ENCODE measurements at places on chromosomes 6 and 20.

DNA sequence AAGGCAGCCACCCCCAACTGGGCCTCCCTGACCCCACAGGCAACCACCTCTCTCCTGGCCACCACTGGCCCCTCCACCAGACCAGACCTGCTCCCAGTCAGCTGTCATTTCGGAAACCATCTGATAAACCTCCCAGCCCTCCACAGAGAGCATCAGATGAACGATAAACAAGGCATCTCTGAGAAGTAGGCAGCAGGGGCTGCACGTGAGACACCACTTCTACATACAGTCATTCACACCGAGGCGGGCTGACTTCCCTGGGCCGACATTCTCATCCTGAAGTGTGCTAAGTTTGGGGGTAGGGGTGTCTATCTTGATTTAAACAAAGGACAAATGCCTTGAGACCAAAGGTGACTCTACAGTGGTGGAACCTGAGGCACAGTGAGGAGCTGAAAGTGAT, 13.8 kb downstream of the CPNE5 start:
- DNase-seq, result no peak

- DNase-seq, result no peak
Measured at GRCh38 chr6:53824714-53825113, 29.9 kb downstream of the LRRC1 start.

- no peak for DNase-seq
Measured at GRCh38 chr20:45119556-45120266, 4.6 kb downstream of the WFDC12 start.

- no peak for DNase-seq
Measured at GRCh38 chr6:167805349-167806060, 21.2 kb upstream of the AFDN start.

DNA sequence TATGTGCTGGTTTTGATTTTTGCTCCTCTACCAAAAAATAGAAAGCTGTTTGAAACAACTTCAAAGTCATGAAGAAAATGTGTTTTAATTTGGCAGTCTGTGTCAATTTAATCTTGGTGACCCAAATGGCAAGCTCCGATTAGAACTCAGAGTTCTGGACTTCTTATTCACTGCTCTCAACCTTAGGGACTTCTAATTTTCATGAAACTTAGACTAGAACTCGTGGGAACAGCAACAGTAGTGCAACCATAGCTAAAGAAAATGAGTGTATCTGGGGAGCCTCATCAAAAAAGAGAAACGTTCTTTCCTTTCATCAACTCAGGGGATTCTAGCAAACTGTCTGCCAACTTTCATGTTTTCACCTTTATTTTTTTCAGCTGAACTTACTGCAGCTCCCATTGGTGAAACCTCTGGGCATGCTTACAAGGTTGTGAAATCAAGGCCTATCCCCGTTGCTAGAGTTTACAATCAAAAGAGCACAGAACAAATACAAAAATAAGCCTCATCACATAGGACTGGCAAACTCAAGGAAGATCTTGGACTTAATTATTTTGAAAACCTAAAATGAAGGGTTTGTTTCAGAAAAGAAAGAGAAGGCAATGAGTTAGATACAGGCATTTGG, 114.0 kb upstream of the HSF2 start:
- DNase-seq, result no peak

GRCh38 chr20:51966296-51966971, 164.1 kb upstream of the SALL4 start:
- DNase-seq, result peak; percentile 76

GRCh38 chr6:138518054-138518453, 18.8 kb upstream of the NHSL1 start:
- no peak for DNase-seq

DNA sequence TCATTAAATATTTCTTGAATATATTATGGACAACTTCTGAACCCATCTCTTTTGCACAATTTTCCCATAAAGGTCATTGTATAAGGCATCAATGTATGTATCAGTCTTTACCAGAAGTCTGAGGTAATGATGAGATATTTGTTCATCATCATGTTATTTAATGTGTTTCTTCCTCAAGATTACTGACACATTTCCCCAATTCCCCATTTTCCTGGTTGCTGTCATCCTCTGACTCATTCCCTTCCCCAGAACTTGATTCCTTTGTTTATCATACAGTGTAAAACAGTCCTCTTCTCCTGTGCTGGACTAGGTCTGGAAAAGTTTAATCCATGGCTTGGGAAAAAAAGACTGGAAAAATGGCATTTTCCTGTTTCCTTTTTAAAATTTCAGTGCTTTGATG, 107.9 kb upstream of the FLRT3 start:
- no peak for DNase-seq

DNA sequence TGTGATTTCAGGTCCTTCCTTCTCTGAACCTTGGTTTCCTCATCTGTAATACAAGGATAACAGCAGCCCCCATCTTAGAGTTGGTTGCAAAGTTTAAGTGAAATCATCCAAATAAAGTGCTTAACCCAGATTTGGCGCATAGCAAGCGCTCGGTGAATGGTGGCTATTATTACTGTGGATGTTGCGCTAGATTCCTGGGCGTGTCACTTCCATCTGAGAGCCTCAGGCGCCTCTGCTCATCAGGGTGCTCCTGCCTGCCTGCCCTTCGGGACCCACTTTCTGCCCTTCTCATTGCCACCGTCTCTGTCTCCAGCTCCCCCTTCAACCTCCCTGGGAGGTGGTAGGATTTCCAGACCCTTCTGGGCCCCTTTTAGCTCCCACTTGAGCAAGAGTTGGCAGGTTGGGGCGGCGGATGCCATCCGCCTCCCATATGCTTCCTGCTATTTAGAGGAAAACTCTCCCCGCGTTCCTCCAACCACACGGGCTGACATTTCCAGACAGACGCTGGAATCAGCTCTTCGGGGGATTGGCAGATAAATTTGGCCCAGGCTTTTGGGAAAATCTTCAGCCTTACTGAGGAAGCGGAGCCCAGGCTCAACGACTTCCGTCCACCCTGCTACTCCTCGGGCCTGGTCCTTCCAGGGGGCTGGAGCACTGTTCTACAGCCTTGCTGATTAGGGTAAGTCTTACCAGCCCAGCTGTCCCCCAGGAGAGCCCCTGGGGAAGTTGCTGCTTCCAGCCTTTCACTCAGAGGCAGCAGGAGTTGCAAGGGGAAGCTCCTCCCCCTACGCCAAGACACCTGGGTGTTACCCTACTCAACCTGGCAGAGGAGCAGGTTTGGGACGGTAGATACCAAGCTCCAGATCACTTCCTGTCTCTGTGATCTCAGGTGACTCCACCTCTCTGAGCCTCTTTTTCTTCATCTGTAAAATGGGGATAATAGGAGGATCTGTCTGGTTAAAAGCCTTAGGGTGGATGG, 71.5 kb downstream of the DLGAP4 start:
- no peak for DNase-seq

DNA sequence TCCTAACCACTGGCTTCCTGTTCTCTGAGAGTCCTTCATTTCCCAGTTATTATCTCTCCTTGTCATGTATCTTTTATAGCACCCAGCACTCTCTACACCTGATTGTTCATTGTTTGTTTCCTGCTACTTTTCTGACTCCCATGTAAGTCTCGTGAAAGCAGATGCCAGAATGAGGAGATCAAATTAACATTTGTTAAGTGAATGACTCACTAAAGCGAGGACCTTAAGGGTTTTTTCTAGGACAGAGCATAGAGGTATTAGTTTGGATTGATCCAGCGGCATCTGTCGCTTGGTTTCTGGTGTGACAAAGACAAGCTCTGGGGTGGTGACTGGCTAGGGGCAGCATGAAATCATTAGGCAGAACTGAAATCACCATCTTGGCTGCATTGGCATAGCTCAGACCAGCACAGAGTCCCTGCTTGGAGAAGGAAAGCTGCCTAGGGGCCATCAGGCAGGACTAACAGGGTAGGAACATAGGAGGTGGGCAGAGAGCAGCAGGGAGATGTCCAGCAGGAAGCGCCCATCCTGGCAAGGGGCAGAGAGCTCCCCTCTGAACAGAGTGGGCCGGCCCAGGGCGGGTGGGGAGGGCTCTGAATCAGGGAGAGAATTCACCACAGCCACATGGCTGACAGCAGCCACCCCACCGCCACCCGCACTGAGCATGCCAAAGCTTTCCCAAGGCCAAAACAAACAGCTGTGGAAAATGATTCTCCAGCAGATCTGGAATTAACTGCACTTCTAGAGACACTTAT, 97.1 kb upstream of the CEP85L start:
- DNase-seq, result peak; percentile 12

DNA sequence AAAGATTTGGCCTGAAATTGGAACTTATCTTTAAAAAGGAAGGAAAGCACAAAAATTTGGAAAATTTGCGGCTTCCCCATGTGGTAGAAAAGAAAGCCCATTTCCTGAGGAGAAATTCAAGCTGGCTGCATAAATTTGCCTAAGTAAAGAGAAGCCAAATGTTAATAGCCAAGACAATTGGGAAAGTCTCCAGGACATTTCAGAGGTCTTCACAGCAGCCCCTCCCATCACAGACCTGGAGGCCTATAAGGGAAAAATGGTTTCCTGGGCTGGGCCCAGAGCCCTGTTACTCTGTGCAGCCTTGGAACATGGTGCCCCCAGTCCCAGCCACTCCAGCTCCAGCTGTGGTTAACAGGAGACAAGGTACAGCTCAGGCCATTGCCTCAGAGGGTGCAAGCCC, 736.5 kb downstream of the HACE1 start:
- peak; percentile 39 for DNase-seq

DNA sequence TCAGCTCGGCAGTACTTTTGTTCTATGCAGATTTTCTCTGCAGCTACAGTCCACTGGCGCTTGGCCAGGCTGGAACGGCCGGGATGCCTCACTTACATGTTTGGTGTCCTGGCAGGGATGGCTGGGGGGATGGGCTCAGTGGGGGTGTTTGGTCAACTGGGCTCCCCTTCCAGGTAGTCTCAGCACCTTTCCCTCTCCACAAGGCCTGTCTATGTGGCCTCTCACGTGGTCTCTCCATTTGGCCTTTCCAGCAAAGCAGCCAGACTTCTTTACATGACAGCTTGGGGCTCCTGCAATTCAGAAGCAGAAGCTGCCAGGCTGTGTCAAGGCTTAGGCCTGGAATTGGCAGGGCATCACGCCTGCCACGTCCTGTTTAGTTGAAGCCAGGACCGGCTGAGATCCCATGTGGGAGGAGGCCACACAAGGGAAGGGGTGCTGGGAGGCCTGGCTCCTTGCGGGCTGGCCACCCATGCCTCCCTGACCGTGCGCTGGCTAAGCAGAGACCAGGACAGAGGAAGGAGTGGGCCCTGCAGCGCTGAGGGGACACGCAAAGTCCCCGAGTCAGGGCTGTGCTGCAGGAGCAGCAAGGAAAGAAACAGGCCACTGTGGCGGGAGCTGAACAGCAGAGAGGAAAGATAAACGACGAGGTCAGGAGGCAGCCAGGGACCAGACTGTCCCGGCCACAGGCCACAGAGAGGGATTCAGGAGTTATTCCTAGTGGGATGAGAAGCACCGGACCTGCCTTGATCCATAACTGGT, 38.9 kb downstream of the MGME1 start:
- DNase-seq, result no peak

DNA sequence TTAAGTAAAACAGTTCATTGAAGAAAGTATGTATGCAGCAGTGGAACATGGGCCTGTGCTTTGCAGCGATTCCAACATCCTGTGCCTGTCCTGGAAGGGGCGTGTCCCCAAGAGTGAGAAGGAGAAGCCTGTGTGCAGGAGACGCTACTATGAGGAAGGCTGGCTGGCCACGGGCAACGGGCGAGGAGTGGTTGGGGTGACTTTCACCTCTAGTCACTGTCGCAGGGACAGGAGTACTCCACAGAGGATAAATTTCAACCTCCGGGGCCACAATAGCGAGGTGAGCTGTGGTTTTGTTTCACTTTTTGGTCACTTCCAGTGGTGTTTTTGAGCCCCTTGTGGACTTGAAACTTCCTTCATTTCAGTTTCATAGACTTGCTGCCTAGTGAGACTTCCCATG, 1.7 kb downstream of the TULP4 start:
- no peak for DNase-seq

GRCh38 chr6:133040803-133041419, 200.2 kb upstream of the EYA4 start:
- DNase-seq, result no peak

DNA sequence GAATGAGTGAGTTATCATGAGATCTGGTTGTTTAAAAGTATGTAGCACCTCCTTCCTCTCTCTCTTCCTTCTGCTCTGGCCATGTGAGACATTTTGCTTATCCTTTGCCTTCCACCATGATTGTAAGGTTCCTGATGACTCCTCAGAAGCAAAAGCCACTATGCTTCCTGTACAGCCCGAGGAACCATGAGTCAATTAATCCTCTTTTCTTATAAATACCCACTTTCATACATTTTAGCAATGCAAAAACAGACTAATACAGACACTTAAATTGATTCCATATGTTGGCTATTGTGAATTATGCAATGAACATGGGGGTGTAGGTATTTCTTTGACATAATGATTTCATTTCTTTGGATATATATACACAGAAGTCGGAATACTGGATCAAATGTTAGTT, 792.8 kb upstream of the EYS start:
- peak; percentile 35 for DNase-seq

- no peak for DNase-seq
Measured at GRCh38 chr6:130666786-130667185, 160.4 kb upstream of the SMLR1 start.

DNA sequence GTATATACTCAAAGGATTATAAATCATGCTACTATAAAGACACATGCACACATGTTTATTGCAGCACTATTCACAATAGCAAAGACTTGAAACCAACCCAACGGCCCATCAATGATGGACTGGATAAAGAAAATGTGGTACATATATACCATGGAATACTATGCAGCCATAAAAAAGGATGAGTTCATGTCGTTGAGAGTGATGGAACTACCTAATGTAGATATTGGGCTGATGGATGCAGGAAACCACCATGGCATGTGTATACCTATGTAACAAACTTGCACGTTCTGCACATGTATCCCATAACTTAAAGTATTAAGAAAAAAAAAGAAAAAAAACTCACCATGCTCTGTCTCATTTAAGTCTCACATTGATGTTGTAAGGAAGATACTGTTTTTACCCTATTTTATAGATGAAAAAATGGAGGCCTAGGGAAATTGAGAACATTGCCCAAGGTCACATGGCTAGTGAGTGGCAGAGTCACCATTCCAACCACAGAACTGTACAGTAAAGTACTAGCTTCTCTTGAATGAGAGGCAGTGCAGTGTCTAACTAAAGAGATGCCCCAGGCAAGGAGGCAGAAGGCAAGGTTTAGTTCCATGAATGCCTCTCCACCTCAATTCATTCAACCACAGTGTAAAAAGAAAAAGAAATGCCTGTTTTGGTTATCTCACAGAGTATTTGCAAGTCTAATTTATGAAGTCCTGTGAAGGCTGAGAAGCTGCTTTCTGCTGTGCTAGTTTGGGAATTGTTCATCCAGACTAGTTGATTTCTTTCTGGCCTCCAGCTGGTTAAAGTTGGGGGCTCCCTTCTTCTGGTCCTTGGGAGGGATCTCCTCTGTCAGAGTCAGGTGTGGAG, 68.2 kb downstream of the FIG4 start:
- no peak for DNase-seq

GRCh38 chr6:105781915-105782314, 304.2 kb upstream of the PRDM1 start:
- DNase-seq, result no peak

- DNase-seq, result no peak
Measured at GRCh38 chr6:34970488-34970887, 81.4 kb downstream of the ANKS1A start.
